Astrocyte of the hippocampus (primary cell): ENCODE measurements at places on chromosomes 12 and 14.

DNA sequence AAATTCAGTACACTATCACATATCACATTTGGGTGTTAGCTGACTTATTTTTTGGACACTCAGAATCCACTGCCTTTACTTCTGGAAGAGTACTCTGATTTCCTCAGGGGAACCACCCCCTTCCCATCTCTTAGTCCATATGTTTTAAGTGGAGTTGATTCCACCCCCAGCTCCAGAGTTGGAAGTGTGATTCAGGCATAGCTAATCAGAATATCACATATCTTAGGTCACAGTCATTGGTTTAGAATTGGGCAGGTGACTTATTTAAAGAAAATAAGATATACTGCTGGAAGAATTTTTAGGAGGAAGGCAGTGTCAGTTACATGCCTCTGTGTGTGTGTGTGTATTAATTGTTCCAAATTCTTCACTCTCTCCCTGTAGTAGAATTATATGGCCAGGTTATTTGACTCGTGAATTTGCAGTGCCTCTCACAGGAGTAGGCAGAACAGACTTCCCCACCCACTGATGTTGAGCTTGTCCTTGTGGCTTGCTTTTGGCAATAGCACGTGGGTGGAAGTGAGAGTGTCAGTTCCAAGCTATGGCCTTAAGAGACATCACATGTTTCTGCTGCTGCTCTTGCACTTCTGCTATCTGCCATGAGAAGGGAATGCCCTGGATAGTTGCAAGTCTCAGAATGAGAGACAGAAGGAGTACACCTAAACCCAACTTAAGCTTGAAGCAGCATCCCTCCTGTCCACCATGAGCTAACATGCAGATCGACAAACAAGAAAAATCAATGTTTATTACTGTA lies 6.4 kb upstream of the GAS2L3 start:
- DNase-seq: no peak

GRCh38 chr12:69036999-69037398 lies 104.0 kb upstream of the CPM start:
- no peak for DNase-seq

- peak; percentile 19 for DNase-seq
These were observed 13.2 kb upstream of the MAP4K5 start for GRCh38 chr14:50545618-50546017.

- no peak for DNase-seq
These were observed 14.9 kb upstream of the CCDC60 start for GRCh38 chr12:119319638-119320037.

- no peak for DNase-seq
These were observed 57.5 kb downstream of the AP5M1 start for GRCh38 chr14:57326253-57326652.

DNA sequence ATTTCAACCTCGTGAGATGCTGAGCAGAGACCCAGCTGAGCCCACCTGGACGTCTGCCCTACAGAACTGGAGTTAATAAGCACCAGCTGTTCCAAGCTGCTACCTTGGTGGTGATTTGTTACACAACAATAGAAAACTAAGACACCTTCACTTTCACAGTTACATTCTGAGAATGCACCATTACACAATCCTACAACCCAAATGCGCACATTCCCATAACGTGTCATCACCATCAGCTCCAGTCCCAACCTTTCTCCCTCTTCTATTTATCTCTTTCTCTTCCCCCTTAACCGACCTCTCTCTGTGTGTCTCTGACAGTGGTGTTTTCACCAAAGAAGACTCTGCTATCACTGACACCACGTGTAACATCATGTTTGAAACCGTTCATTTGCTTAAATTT lies 91.9 kb downstream of the TMEM132D start:
- no peak for DNase-seq
